ENCODE measurements at places on chromosomes 13 and 19. TPM values are rescaled to one million over a fixed set of nuclear protein-coding genes. Genes with fewer than 3 reads are reported as not detected.

F7 gene
- polyA plus RNA-seq = 3.2 TPM

ZNF442 gene
- 7.0 TPM for polyA plus RNA-seq

FGF14 gene
- 0.87 TPM for polyA plus RNA-seq

ZNF260 gene
- 31.3 TPM for polyA plus RNA-seq

CD33 gene
- 1.5 TPM for polyA plus RNA-seq

TMC4 gene
- polyA plus RNA-seq = 33.2 TPM

FREM2 gene
- polyA plus RNA-seq = 50.5 TPM

KLK7 gene
- 5.5 TPM for polyA plus RNA-seq

CASP14 gene
- not detected for polyA plus RNA-seq

PSG4 gene
- polyA plus RNA-seq = 0.28 TPM

ZNF584 gene
- polyA plus RNA-seq = 13.7 TPM

ALG11 gene
- polyA plus RNA-seq = 35.3 TPM

ATP4B gene
- 0.69 TPM for polyA plus RNA-seq

NHLRC3 gene
- 36.1 TPM for polyA plus RNA-seq

RASIP1 gene
- polyA plus RNA-seq = 11.8 TPM

KIR3DL1 gene
- not detected for polyA plus RNA-seq
